ENCODE measurements at places on chromosomes 7 and 10. TPM values are rescaled to one million over a fixed set of nuclear protein-coding genes. Genes with fewer than 3 reads are reported as not detected.

Gene C10orf67
- 0.62 TPM for total RNA-seq

Gene LRRC18
- not detected for total RNA-seq

Gene TRIM50
- total RNA-seq: 0.30 TPM

Gene LRRTM3
- total RNA-seq: not detected

Gene HTRA1
- 46.6 TPM for total RNA-seq

Gene CPXM2
- 4.1 TPM for total RNA-seq

Gene SLC26A4
- 0.40 TPM for total RNA-seq

Gene PTN
- total RNA-seq: 14.3 TPM

Gene TMEM270
- total RNA-seq: not detected

Gene ITPRID1
- not detected for total RNA-seq

Gene MAGI2
- 3.6 TPM for total RNA-seq

Gene GLCCI1
- total RNA-seq: 8.6 TPM

Gene TPK1
- total RNA-seq: 4.9 TPM

Gene RBP4
- total RNA-seq: 4.2 TPM

Gene NPFFR1
- total RNA-seq: 0.02 TPM

Gene GDF10
- 0.32 TPM for total RNA-seq

DNA sequence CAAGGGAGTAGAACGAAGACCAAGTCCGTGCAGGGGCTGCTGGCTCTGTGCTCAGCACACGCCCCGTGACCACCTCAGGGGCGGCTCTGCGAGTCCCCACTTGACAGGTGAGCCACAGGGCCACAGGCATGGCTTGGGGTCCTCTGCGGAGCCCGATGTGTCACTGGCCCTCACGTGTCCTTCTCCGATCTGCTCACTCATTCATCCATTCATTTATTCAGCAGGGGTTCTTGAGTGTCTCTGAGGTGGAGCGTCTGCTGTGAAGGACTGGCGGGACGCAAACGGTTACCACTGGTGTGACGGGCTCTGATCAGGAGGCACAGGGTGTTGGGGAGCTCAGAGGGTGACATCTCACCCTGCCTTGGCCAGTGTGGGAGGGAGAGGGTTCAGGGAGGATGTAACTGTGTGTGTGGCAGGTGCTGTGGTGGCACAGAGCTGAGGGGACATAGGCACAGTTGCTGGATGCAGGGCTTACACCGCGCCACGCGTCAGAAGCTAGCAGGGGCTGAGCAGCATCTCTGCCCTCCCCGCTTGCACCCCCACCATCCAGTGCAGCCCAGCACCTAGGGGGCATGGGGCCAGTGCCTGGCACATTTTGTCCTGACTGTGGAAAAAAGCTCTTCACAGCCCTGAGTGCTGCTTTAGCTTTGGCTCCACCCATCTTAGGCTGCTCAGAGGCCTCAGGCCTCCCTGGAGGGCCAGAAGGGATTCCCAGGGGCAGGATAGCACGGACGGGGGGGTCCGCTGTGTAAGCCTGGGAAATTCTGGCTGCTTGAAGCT is 116.8 kb downstream of the LHPP start:
- no peak for DNase-seq

- DNase-seq: peak; percentile 60
Observed at GRCh38 chr7:51082096-51082840, 234.3 kb downstream of the COBL start.

- DNase-seq: peak; percentile 59
Observed at GRCh38 chr10:49592726-49593563, 17.2 kb upstream of the SLC18A3 start.

GRCh38 chr7:45103958-45104843 is 7.3 kb downstream of the TBRG4 start:
- no peak for DNase-seq

- no peak for DNase-seq
Observed at GRCh38 chr7:50371551-50372021, 67.1 kb downstream of the IKZF1 start.

GRCh38 chr7:40092182-40092581 is 42.2 kb downstream of the MPLKIP start:
- no peak for DNase-seq

- DNase-seq: no peak
Observed at GRCh38 chr10:24351961-24352360, 143.0 kb downstream of the KIAA1217 start.

- DNase-seq: no peak
Observed at GRCh38 chr7:46636022-46636421, 715.0 kb upstream of the IGFBP3 start.

DNA sequence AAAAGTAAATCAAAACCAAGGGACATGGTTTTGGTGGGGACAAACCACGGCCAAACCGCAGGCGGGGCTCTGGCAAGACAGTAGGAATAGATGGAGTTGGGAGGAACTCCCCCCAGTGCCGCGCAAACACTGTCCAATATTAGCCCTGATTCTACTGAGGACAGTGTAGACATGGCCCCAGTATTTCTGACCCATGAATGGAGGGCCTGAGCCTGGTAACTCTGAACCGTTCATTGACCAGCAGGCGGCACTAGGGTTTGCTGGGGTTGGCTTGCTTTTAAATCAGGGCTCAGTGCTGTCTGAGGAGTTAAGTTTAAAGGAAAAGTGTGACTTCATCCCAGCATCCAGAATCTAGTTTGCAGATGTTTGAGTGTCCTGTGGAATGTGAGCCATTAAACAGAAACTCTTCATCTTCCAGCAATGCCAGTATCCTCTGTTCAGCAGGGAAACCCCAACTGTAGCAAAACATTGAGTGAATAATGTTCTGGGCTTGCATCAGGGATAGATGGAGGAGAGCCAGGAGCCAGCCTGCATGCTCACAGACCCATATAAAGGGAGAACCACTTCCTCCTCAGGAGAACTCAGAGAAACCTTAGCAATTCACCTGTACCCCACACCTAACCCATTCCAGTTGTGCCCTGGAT is 147.4 kb upstream of the PRSS58 start:
- no peak for DNase-seq

- DNase-seq: no peak
Observed at GRCh38 chr7:105297985-105298384, 90.7 kb downstream of the SRPK2 start.

GRCh38 chr7:98456866-98457265 is 56.0 kb upstream of the BAIAP2L1 start:
- DNase-seq: no peak

GRCh38 chr7:100124301-100125230 is 2.2 kb upstream of the MBLAC1 start:
- DNase-seq: peak; percentile 2

DNA sequence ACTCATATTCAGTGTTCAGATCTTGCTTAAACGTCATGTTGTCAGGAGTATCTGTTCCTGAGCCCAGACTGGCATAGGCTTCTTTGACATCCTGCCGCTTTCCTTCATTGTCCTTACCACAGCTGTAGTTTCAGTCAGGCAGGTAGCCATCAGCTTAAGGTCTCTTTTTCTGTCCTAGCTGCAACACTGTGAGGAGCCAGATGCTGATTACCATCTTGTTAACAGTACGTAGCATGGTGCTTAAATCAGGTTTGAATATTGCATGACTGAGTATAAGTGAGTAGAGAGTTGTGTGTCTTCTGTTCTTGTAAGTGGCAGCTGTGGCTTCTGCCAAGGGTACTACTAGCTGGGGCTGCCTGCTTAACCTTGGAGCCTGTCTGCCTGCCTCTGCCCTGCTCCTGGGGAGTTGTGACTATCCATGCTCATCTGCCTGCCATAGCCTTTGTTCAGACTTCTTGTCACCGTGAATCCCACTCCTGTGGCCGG is 92.6 kb downstream of the MAPK8 start:
- no peak for DNase-seq

GRCh38 chr10:3133948-3134347 is 38.6 kb downstream of the PITRM1 start:
- no peak for DNase-seq

DNA sequence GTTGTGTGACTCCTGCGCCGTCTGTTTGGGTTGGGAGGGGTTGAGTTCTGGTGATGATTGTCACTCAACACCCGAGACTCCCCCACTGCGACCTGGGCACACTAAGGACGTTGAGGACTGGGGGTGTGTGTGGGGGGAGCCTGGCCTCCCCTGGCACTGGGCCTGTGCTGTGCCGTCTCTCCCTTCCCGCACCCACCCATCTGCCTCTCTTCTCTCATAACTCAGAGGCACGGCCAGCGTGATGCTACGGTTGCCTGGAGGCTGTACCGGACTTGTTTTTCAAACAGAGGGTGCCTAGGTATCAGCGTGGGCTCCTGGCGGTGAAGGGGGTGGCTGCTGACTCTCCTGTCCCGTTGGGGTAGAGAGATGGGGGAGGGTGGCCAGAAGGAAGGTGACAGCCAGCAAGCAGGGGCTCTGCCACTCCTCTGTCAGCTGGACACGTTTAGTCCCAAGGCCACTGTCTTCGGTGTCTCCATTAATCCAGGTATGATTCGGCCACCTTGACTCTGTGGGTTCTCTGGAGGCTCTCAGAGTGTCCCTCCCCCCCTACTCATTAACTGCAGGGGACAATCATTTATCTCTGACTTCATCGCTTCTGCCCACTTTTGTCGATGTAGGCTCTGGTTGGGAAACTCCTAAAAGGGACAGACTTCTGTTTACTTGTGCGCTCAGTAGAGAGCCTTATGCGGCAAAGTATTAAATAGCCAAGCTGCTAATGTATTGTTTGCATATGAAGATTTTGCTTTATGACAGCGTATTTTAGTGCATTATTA is 56.5 kb upstream of the PFKFB3 start:
- DNase-seq: peak; percentile 28

DNA sequence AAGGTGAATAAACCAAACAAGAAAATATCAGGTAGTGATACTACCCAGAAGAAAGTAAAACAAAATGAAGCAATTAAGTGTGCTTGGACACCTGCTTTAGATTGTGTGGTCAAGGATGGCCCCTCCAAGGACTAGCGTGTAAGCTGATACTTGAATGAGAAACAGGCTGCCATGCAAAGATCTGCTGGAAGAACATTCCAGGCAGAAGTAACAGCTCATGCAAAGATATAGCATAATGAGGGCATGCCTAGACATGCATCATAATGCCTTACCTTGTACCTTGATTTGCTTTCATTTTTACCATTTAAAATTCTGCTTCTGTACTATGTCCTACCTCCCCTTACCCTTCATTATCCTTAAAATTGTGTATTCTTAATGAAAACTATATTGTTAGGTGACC is 74.8 kb upstream of the HDAC9 start:
- no peak for DNase-seq

- no peak for DNase-seq
Observed at GRCh38 chr7:8254667-8255066, 7.3 kb downstream of the ICA1 start.

- DNase-seq: no peak
Observed at GRCh38 chr10:27035163-27035562, 65.1 kb downstream of the ANKRD26 start.

DNA sequence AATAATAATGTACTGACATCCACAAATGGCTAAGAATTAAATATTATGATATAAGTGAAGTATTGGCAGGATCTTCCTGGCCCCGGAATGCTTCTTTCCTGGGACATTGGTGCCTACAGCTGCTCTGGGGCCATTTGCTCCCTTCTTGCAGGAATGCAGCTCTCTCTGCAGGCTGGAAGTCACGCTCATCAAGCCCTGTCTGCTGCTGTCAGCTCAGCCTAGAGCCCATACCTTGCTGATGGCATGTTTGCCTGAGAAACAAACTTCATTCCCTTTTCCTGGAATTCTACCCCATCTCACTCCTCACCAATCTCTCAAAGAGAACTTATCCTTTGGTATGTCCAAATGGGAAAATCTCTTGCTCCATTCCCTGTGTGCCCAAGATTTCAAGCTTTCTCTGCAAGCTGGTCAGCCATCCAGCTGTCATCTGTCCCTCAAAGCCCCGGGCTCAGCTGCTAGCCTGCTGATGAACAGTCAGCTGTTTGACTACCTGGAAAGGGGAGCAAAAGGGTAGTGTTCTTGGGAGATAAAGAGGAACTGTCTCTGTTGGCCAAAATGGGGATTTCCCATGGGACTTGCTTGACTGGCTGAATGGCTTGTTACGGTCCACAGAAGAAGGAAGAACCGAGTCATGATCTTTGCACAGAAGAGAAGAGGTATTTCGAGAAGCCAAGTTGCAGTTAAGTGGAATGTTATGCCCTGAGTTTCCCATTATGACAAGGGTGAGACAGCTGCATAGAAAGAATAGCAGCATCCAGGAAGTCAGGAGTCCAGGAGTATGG is 12.0 kb upstream of the RASSF4 start:
- no peak for DNase-seq

DNA sequence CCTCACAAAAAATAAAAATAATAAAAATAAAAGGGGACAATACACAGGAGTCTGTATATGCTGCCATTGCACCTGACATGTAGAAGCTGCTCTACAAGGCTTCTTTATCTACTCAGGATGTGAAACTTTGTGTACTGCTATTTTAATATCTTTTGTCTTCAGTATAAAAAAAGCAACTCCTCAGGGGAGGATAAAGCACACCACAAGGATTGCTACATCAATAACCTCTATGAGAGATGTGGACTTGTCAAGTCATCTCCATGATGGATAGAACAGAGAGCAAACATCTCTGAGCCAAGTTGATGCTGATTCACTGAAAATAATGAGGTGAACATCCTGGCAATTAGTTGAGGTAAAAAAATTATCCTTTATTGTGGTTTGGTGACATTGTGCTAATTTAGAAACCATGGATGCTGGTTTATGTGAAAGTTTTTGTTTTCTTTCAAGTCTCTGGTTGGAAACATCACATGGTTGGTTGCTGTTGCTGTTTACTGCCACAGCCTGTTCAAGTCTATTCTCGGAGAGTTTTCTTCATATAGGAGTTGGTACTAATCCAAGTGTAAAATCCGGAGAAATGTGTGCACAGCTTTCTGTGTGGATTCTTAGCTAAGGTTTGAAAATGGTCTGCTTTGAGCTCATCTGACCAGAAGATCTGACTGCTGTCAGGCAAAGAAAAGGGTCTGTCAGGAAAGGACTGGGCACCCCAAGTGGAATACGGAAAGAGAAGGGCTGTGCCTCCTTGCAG is 1.5 kb upstream of the HECW1 start:
- no peak for DNase-seq

- DNase-seq: no peak
Observed at GRCh38 chr7:21966271-21966670, 20.6 kb upstream of the CDCA7L start.

GRCh38 chr10:97713826-97714400 is 383 bp downstream of the MARVELD1 start:
- DNase-seq: peak; percentile 84

GRCh38 chr7:22419488-22419887 is 62.5 kb upstream of the RAPGEF5 start:
- no peak for DNase-seq

DNA sequence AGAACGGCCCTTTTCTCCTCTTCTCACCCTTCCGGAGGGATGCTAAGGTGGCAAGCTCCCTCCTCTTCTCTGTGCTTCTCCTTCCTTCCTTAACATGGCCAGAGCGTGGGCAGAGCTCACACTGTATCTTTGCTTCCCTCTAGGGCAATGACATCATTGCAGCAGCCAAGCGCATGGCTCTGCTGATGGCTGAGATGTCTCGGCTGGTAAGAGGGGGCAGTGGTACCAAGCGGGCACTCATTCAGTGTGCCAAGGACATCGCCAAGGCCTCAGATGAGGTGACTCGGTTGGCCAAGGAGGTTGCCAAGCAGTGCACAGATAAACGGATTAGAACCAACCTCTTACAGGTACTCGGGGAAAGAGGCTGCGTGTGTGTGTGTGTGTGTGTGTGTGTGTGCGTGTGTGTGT is 36.6 kb downstream of the AP3M1 start:
- no peak for DNase-seq

All from left ventricle myocardium superior (tissue), 1 donor.